Hippocampal formation (tissue), 2 donors: ENCODE measurements at places on chromosomes 4 and X.

DNA sequence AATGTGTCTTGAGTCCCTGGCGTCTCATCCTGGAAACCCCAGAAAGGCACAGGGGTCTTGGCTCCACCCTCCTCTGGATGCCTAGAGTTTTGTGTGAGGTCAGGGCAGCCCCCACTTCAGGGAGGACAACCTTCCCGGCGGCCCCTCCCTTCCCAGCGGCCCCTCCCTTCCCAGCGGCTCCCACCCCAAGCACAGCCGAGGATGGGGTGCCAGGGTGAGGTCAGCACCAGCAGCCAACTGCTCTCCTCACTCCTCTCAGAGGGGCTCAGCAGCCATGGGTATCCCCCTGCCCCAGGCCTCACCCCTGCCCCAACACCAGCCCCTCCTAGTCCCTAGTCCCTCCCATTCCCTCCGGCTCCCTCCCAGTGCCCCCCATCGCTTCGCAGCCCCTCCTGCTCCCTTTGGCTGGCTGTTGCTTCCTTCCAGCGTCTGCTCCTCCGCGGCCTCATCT lies 17.4 kb downstream of the DGKQ start:
- no peak for DNase-seq

DNA sequence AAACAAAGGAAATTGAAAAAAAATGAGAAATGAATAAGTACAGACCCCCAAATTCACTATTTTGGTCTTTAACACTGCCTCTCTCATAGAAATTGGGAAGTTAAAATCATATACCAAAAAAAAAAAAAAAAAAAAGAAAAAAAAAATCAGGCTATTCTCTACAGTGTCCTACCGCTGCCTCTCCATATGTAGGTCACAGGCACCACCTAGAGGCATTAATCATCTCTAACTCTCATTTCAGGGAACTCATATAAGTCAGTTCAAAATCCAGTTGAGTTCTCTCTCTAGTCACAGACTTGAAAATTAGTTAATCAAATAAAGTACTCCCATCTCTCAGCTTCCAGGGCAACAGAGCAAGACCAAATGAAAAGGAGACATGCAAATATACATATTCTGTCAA lies 47.9 kb downstream of the COX18 start:
- DNase-seq = no peak

GRCh38 chrX:70117738-70118137 lies 15.5 kb upstream of the IGBP1 start:
- DNase-seq = no peak

GRCh38 chrX:133523526-133523925 lies 108.2 kb upstream of the GPC4 start:
- DNase-seq = no peak

DNA sequence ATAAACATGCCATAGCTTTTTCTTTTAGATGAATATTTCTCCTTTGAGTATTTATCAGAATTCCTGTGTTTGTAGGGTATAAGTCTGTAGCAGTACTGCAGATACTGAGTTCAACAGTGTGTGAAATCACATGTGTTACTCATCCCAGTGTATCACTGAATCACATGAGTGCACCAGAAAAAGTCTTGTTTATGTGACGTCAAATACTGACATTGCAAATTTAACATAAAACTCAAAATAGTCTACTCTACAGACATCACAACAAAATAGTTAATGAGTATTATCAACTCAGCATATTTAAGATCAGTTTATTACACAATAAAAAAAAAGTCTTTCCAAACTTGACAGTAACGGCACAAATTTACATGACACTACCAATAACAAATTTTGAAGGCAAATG lies 221.3 kb downstream of the DCTD start:
- no peak for DNase-seq

- DNase-seq = no peak
Measured at GRCh38 chr4:57184378-57185029, 74.3 kb upstream of the IGFBP7 start.
